ENCODE measurements at places on chromosomes 4 and X. TPM values are rescaled to one million over a fixed set of nuclear protein-coding genes. Genes with fewer than 3 reads are reported as not detected.

DNA sequence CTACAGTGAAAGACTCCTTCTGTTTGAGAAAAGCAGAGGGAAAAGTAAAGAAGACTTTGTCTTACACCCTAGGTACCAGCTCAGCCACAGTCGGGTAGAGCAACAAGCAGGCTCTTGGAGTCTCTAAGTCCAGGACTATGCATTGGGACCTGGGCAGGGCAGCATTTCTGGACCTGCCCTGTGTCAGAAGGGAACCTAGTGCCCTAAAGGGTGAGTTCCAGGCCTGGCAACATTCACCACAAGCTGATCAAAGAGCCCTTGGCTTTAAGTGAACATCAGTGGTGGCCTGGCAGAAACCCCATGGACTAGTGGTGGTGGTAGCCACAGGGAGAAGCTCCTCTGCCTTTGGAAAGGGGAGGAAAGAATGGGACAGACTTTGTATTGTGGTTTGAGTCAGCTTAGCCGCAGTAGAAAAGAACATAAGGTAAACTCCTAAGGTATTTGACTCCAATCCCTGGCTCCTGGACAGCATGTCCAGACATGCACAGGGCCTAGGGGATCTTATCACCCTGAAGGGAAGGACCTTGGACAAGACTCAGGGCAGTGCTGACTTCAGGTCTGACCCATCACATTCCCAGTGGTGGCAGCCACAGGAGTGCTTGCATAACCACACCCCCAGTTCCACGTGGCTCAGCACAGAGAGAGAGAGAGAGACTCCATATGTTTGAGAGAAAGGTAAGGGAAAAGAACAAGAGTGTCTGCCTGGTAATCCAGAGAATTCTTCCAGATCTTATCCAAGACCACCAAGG lies 32.6 kb downstream of the CCDC158 start:
- no peak overlapping the region for H3K4me3 ChIP-seq
- H3K27me3 ChIP-seq = no peaks in the 10 kb centered on the region
- H3K27ac ChIP-seq = no peak overlapping the region
- H3K36me3 ChIP-seq = no peaks in the 10 kb centered on the region

The TRIM75 gene
- total RNA-seq = not detected

- H3K4me1 ChIP-seq = no peaks in the 10 kb centered on the region
- no peak for DNase-seq
- no peak overlapping the region for H3K27ac ChIP-seq
- no peaks in the 10 kb centered on the region for H3K27me3 ChIP-seq
These were observed 63.8 kb upstream of the ANXA10 start for GRCh38 chr4:168028568-168028967.

The SLITRK4 gene
- 4.9 TPM for total RNA-seq

GRCh38 chrX:9578083-9578779 lies 113.4 kb downstream of the TBL1X start:
- no peak for DNase-seq
- H3K27ac ChIP-seq = no peak overlapping the region
- no peaks in the 10 kb centered on the region for H3K4me1 ChIP-seq
- H3K27me3 ChIP-seq = no peaks in the 10 kb centered on the region
- no peaks in the 10 kb centered on the region for H3K36me3 ChIP-seq
- no peak overlapping the region for H3K4me3 ChIP-seq

Measured in thoracic aorta (tissue), 2 donors.